ENCODE measurements at places on chromosomes 1 and 21.

DNA sequence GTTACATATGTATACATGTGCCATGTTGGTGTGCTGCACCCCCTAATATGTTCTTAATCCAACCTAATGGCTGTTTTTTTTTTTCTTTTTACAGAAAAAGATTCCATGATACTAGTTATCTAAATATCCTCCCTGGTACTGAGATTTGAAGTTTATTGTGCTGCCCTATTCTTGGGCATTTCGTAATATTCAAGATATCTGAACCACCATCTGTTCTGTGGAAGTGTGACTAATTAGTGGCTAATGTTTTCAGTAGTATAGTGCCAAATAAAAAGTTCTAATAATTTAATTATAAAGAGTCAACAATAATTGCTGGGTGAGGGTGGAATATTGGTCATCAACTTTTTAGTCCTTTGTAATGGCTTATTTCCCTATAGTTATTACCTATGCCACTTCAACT is 217.5 kb downstream of the GABPA start:
- no peak for DNase-seq

DNA sequence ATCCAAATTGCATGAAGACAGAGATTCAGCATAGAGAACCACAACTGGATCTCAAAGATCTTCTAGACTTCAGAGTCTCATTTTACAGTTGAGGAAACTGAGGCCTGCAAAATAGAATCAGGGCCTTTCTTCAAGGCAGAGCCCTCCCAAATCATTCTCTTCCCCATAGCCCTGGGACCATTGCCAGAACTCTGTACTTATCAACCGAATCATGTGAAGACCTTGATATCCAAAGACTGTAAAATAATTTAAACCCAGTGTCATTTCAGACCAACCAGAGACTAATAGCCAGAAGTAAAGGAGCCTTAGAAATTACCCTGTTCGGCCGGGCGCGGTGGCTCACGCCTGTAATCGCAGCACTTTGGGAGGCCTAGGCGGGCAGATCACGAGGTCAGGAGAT is 90.1 kb downstream of the DTL start:
- DNase-seq, result no peak

GRCh38 chr1:39653546-39654031 is 14.1 kb upstream of the HEYL start:
- peak; percentile 82 for DNase-seq

- no peak for DNase-seq
These were observed 14.1 kb upstream of the TRAPPC10 start for GRCh38 chr21:43997766-43998742.

- DNase-seq, result peak; percentile 85
These were observed 2.2 kb upstream of the TESK2 start for GRCh38 chr1:45493116-45493697.

- no peak for DNase-seq
These were observed 38.6 kb downstream of the BRINP2 start for GRCh38 chr1:177209357-177209756.
